ENCODE measurements at places on chromosomes 7 and 10.

DNA sequence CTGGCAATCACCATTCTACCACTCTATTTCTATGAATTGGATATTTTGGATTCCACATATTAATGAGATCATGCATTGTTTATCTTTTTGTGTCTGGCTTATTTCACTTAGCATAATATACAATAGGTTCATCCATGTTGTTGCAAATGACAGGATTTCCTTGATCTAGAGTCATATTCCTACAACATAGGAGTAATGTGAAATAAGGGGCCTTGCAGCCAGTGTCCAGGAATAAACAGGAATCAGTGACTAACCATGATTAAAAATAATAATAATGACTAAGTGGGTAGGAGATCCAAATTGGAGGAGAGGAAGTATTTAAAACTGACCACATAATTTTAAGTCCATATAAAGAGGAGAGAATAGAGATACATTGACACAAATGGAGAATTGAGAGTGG is 49.9 kb downstream of the SCIN start:
- no peak for DNase-seq

DNA sequence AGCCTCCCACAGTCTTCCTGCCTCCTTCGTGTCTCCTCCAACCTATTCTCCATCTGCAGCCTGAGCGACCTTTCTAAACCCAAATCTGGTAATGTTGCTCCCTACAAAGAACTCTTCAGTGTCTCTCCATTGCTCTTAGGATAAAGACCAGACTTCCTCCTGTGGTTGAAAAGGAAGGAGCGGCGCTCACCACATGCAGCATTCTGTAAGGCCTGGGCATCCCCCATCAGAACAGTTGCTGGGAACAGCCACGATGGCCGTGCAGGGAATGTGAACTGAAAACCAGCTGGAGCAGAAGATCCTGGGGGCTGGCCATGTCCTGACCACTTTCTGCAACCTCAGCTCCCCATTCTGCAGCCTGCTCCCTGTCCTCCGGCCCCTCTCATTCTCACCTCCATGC is 237.8 kb upstream of the ZMIZ1 start:
- DNase-seq, result no peak

- no peak for DNase-seq
These were observed 5.8 kb downstream of the C7orf57 start for GRCh38 chr7:48040944-48041652.

DNA sequence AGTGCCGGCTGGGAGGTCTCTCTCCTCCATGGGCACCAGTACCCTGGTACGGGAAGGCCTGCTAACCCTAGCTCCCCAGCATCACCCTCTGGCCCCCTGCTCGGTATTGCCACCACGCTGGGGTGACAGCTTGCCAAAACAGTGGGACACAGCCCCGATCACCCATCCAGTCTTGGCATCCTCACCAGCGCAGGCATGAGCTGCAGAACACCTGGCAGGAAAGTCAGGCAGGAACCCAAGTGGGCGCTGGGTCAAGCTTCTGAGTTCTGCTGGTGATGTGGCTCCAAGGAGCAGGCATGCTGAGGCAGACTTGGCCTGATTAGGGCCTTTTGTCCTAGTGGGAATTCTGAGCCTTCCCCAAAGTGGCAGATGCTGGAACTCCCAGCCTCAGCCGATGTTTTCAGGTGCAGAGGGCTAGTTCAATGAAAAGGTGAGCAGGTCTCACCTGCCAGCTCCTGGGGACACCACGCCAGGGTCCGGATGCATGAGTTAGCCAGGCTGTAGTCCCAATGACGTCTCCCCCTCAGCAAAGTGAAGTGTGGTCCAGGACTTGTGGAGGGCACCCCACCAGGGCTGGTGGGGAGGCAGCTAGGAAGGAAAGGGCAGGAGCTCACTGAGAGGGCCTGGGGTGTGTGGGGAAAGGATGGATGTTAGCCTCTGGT is 8.5 kb upstream of the ZNF22 start:
- DNase-seq, result no peak

DNA sequence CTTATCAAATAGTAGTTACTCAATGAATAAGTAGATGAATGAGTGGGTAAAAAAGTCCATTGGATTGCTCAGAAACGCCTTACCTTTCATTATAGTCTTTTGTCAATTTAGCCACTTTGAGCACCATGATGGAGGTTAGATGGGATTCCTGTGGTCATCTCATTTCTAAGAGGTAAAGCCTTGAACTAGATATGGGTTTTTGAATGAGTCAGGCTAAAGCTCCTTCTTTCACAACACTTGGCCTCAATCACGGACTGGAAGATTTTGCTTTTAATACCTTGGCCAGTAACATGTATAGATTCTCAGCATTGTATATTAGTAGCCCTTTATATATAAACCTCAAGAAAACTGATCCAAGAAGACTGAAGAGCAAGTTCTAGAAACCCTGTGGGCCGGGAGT is 99.7 kb upstream of the CCDC6 start:
- no peak for DNase-seq

DNA sequence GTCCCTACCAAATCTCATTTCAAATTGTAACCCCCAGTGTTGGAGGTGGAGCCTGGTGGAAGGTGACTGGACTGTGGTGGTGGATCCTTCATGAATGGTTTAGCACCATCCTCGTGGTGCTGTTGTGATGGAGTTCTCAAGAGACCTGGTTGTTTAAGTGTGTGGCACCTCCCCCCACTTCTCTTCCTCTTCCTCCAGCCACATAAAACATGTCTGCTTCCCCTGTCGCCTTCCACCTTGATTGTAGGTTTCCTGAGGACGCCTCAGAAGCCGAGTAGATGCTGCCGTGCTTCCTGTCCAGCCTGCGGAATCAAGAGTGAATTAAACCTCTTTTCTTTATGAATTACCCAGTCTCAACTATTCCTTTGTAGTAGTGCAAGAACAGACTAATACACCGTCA is 21.0 kb downstream of the GRB10 start:
- no peak for DNase-seq

DNA sequence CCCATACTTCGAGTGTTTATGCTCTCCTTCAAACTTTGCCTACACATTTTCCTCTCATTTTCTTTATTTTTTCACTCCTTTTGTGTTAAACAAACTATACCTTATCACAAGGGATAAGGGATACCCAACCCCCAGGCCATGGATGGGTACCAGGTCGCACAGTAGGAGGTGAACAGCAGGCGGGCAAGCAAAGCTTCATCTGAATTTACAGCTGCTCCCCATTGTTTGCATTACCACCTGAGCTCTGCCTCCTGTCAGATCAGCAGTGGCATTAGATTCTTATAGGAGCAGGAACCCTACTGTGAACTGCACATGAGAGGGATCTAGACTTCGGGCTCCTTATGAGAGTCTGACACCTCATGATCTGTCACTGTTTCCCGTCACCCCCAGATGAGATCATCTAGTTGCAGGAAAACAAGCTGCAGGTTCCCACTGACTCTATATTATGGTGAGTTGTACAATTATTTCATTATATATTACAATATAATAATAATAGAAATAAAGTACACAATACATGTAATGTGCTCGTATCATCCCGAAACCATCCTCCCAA is 28.5 kb downstream of the ZC3HC1 start:
- DNase-seq, result no peak

- DNase-seq, result no peak
These were observed 419.9 kb upstream of the PCDH15 start for GRCh38 chr10:55220975-55221374.

DNA sequence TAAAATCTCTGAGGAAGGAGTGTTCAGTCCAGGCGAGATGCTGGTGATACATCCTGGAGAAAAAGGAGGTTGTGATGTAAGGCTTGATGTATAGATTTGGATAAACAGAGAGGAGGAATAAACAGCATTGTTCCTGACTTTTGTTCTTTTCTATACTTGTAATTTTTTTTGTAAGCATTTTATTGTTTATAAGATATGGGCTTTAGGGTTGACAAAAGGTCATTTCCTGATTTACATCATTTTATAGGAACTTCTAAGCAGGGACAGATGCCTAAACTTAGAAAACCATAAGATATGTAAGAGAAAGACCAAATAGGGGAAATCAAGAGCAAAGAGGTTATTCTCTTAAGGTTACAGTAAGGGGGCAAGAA is 16.7 kb upstream of the SLC26A4 start:
- DNase-seq, result no peak

DNA sequence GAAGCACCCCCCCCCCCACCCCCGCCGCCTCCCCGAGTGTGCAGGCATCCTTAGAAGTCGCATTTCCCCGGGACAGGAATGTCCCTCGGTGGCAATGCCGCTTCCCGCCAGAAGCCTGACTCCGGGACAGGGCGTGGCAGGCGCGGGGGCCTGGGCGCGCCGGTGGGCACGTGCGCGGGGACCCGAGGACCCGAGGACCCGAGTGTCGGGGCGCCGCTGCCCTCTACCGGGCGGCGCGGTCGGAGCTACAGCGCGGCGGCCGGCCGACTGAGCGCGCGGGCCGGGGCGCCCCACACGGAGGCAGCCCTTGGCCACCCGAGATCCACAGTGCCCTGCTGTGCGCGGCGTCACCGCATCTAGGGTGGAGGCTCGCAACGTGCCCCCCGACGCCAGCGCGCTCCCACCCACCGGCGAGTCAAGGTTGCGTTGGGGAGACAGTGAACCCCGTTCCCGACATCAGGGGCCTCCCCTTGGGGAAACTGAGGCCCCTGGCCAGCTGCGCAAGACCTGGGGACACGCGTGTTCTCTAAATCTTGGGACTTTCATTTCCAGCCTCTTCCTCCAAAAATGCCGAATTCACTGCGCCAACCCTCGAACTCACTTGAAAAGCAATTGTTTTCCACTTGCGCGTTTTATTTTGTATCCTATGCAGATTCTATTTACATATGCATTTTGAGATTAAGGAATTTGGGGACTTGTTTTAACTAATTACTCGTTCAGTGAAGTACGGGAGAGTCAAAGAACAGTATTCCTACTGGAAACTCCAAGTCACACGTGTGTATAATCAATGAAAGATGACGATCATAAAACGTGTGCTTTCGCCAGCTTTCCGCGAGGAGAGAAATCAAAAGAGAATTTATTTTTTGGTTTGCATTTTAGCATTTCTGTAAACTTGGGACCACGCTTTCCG is 3.1 kb upstream of the CUX1 start:
- DNase-seq, result no peak

DNA sequence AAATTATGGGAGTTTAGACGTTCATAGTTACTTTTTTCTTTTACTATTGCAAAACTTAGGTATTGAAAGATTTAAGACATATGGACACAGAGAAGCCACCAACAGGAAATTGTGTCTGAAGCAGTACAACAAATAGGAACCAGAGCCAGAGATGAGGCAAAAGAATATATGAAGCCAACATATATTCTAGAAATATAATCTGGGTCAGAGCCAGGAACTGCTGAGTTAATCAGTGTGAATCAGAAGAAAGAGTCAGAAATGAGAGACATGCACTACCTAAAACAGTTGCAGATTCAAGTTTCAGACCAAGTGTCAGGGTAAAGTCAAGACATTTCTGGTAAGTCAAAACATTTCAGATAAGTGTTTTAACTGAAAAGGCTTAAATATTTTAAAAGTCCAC is 67.7 kb downstream of the DGKB start:
- no peak for DNase-seq

DNA sequence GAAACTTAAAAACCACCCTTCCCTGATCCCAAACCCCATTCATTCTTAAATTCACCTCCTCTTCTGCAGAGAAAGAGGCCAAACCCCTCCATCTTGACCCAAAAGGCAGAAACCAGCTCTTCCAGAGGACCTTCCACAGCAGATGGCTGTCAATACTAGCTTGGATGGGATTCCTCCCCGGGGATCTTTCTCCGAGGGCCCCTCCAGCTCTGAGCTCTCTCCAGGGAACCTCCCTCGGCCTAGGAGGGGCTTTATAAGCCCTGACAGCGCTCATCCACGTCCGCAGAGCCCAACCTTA is 5.4 kb downstream of the TNRC18 start:
- DNase-seq, result no peak

GRCh38 chr10:93435621-93436397 is 46.3 kb downstream of the MYOF start:
- no peak for DNase-seq

DNA sequence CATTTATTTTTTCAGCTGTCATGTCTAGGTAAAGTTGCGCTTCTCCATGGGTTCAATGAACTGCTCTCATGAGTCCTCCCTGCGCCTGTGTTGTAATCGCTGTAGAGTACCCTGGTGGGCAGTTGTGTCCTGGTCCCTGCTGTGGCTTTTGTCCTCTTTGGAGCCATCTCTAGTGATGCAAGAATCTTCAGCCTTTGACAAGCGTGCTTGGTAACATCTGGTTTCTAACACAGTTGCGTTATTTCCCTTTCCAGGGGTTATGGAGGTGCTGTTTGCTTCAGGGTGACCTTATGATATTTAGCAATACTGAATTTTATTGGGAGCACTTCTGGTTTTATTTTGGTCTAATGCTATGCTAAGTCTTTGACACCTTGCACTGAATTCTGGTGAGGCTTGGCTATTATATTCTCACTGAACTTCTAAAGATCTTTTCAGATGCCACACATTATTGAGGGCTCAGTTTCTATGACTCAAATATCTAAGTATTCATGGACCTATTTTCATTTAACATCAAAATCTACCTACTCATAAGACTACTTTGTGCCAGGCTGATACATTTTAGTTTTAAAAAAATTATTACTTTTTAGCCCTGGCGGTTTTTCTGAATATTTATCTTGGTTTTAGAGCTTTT is 88.6 kb downstream of the FANK1 start:
- DNase-seq, result no peak
